ENCODE measurements at places on chromosomes 3 and 15.

DNA sequence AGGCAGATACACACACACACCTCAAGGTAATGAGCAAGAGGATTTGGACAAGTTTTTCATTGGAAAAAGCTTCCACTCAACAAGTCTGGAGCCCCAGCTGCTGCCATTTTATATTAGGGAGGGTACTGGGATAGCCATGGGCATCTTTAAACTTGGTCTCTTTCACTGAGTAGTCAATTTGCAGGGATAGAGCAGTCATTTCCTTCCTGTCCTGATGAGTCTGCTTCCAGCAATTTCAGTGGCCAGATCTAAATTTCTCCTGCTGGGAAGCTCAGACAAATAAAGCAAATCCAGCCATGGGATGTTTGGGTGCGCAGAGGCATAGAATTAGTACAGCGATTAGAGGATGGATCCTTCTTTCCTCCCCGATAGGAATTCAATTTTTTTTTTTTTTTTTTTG is 874 bp upstream of the ERC2 start:
- no peak for DNase-seq

DNA sequence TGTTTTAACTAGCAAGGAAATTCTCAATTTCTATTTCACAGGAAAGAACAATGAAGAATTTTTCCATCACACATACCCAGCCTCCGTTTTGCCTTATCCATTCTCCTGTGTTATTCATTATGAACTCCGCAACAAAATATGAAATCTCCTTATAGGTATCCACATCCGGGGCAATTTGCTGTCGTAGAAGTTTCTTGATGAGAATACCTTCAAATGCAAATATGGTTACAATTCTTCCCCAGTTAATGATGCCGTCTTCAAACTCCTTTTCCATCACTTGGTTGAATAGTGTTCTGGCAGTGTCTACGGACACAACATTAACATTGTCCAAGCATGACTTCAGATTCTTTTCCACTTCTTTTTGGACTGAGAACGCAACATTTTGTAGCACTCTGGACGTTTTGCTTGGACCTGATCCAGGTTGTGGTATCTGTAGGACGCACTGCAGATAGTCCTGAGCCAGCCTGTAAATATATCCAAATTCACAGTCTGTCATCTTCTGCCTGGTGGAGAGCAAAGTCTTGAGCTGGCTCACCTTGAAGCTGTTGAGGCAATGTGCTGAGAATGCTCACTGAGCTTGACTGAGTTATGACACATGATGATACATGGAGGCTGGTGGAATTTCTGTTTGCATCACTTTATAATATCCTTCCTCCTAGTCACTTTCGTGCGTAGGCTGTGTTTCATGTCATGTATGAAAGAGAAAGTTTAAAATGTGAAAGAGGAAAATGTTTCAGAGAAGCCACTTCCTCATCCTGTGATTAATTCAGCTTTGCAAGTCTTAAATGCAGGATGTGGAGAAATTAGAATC is at the start of gene BCL2A1:
TSS of gene BCL2A1 (minus strand) at position 573 of the 811 bp plus-strand sequence. CDS start at position 496, 77 bp downstream.
- peak; percentile 76 for DNase-seq

GRCh38 chr3:150362515-150363302 is 45.4 kb upstream of the TSC22D2 start:
- no peak for DNase-seq

- no peak for DNase-seq
Measured at GRCh38 chr3:127197300-127198189, 4.6 kb downstream of the PRR23E start.

DNA sequence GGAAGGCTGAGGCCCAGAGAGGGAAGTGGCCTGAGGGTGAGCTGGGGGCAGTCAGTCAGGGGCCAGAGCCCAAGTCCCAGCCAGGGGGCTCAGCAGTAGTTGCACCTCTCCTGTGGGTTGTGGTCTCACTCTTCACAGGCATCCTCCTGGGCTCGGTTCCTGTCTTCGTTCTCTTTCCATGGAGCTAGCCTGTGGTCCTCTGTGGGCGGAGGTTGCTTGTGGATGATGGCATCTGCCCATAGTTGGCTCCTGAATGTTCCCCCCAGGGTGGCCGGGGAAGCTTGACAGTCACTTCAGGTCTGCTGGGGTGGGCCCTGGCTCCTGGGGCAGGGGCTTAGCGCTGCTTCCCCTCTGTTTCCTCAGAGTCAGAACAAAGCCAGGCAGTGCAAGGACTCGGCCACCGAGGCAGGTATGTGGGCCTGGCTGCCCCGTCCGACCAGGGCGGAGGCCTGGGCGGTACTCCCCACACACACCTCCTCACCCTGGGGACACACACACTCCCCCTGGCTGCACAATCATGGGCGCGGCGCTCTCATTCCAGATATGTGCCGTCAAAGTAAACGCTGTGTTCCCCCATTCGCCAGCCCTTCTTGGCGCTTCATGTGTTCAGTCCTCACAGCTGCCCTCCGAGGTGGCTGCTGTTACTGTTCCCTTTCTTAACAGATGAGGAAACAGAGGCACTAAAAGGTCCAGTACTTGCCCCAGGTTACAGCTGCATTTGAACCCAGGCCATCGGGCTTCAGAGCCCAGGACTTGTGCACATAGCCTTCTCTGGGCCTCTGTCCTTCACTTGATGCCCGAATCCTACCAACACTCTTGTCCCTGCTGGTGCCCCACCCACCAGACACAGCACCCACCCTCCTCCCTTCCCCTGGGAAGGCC is 34.5 kb downstream of the PSTPIP1 start:
- no peak for DNase-seq

DNA sequence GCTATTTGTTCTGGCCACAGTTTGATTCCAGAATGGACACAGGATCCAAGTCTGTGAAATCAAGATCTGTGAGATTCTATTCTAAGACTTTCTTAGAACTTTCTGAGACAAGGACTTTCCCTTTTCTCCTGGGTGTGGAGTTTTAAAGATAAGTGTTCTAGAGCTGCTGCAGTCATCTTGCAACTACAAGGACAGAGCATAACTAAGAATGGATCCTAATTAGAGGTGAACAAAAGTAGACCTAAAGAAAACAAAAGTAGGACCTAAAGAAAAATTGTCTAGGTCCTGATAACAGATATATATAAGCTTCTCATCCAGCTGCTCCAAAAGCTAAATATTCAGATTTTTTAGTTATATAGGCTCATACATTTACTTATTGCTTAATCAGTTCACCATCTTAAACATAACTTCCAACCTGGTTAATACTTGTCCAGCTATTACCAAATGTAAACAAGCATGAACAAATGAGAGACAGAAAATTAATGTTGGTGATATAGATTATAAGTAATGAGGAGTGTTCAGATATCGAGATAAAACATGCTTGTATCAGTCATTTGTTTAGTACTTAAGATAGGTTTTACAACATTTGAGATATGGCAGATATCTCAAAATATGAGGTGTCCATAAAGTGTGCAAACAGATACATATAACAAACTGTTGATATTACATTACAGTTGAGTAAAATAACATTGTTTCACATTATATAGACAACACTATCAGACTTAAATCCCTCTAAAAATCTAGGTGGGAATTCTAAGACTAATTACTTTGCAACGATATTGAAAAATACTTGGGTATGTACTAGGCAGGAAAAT is 75.1 kb downstream of the CD200 start:
- no peak for DNase-seq
